ENCODE measurements at places on chromosomes 7 and 10.

DNA sequence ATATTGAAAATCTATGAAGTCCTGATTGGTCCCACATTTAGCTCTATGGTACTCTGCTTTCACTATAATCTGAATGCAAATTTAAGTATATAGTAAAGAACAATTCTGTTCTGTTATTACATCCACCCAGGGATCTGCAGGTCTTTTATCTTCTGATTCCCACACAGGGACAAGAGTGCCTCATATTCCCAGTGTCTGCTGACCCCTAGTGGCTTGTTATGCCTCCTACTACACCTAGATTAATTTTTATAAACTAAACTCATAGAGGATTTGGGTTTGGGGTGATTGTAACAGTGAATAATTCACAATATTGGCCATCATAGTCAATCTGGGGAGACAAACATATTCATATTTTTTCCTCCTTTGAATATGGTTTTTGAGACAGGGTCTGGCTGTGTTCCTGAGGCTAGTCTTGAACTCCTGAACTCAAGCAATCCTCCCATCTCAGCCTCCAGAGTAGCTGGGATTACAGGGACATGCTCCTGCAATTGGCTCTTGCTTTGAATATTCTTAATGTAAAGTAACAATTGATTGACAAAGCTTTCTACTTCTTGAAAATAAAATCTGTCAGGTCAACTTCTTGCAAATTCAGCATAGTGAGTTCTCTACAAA is 282.1 kb downstream of the KCND2 start:
- no peak for DNase-seq

DNA sequence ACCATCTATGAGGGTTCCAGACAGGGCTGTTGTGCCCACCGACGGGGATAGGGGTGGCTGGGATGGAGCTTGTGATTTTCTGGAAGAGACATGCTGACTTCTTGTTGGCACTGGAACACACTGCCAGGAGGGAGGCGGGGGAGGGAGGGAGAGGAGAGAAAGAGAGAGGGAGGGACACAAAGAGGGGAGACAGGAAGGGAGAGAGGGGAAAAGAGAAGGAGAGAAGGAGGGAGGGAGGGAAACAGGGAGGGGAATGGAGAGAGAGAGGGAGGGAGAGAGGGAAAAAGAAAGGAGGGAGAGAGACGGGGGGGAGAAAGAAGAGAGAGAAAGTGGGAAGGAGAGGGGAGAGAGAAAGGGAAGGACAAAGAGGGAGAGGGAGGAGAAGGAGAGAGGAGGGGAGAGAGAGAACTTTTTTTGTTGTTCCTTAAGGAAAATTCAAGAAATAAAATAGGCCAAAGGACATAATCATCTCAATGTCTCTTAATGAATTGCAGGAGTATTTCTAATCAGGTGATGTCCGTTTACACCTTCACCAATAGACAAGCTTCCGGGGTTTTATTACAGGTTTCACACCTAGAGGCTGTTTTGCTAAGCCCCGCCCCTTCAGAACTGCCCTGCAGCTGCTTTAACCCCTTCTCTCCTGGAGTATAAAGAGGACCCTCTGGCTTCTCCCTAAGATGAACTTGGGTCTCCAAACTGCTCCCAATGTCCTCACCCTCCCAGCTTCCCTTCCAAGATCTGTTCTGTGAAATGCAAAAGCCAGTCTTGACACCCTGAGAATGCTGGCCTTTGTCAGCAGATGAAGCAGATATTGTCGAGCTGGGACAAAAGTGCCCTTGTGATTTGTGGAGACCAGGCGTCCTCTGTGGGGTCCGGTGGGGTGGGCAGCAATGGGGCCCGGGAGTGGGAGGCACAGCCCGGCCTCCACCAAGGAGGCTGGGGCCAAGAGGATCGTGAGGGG is 82.0 kb upstream of the GTF2IRD1 start:
- DNase-seq, result no peak

DNA sequence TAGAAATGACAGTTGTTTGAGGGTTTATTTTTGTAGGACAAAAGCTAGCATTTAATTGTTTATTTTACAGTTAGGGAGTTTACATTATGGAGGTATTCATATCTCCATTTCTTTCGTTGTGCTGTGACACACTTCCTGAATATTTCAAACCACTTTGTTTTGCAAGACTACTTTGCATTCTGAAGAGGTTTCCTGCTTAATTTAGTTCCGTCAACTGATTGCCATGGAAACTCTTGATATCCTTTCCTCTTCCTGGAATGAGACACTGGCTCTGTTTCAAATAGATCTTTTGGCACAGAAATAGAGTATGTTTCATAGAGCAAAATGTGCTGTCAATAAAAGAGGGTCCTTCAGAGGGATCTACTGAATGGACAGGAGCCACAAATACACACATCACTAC is 159.5 kb upstream of the AGR3 start:
- DNase-seq, result no peak

DNA sequence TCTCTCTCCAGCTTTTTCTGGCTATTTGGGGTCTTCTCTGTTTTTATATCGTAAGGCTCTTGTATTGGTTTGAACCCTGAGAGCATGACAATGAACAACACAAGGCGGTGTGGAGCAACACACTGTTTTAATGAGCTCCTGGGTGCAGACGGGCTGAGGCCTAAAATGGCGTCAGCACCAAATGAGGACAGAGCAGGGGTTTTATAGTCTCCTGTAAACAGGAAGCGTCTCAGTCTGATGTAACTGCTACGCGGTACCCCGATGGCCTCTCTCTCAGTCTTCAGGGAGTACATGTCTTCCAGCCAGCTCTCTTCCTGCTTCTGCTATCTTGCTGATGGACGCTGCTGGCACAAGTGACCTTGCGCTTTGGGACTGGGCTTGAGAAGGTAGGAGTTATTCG is 95.9 kb upstream of the CCDC71L start:
- DNase-seq, result no peak

GRCh38 chr10:127550861-127551260 is 1.8 kb downstream of the NPS start:
- DNase-seq, result no peak

- no peak for DNase-seq
Observed at GRCh38 chr7:18788026-18788425, 292.5 kb downstream of the HDAC9 start.

GRCh38 chr10:1972406-1972805 is 235.1 kb upstream of the ADARB2 start:
- DNase-seq, result no peak

GRCh38 chr7:90736968-90737939 is 141.1 kb downstream of the CDK14 start:
- no peak for DNase-seq

- DNase-seq, result no peak
Observed at GRCh38 chr7:66847879-66848790, 72.9 kb upstream of the TMEM248 start.

DNA sequence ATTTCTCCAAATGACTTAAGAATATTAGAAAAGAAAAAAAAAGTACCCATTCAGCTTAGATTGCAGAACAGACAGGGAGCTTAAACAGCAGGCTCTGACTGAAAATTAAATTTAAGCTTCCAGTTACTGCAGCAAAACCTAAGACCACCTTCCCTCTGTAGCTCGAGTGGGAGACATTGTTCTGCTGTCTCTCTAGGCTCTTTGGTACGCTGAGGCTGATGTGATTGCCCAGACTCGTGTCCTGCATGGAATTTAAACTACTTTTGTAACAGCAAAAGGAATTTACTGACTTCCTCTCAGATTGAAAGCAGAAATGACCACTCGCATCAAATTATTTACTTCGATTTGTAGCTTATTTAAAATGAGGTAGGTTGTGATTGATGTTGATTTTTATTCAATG is 124.6 kb downstream of the LRRTM3 start:
- no peak for DNase-seq

- no peak for DNase-seq
Observed at GRCh38 chr7:155215576-155216325, 81.9 kb upstream of the INSIG1 start.

- DNase-seq, result no peak
Observed at GRCh38 chr7:28678431-28678965, 266.2 kb downstream of the CREB5 start.

DNA sequence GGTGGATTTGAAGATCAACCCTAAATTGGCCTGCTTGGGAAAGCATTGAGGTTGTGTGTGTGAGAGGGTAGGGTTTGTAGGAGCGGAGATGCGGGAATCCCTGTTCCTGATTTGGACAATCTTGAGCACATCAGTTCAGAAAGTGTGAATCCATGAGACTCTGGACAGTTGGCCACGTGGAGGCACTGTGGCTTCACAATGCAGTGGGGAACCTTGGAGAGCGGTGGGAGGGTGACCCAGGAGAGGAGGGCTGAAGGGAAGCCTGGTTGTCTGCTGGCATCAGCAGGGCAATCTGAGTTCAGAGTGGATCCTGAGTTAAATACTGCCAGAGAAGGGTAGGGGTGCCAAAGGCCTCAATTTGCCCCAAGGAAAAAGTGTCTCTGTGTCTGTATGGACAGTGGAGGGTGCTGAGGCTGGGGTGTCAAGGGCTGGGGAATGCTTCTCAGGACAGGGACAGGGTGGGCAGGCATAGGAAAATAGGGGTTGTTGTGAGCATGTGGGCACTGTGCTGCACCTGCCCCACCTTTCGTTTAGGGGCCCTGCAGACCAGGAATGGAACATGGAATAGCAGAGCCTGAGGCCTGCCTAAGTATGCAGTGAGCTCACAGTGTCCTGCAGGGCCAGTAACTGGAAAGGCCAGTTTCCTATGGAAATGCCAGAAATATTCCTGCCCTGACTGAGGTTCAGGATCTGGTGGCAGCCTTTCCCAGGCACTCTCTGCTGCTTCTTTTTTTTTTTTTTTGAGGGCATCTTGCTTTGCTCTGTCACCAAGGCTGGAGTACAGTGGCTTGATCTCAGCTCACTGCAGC is 162.9 kb upstream of the PRSS58 start:
- no peak for DNase-seq

GRCh38 chr10:99850021-99850766 is 67.8 kb downstream of the ABCC2 start:
- DNase-seq, result no peak

GRCh38 chr7:30231271-30231670 is 53.1 kb upstream of the ZNRF2 start:
- no peak for DNase-seq

DNA sequence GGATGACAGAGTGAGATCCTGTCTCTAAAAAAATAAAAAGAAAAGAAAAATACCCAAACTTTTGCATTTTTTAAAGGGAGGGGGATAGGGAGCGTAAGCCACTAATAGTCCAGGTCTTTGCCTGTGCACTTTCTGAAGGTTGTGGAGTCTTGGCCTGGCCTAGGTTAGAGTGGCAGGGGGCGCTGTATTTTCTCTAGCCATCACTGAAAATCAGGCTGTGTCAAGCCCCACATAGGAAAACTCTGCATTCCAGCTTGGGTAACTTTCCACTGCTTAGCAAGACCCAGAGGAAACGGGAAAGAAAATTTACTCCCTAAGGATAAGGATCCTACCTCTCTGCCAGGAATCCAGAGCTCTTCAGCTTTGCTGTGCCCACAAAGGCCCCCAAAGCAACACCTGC is 10.5 kb upstream of the PAX4 start:
- DNase-seq, result no peak

DNA sequence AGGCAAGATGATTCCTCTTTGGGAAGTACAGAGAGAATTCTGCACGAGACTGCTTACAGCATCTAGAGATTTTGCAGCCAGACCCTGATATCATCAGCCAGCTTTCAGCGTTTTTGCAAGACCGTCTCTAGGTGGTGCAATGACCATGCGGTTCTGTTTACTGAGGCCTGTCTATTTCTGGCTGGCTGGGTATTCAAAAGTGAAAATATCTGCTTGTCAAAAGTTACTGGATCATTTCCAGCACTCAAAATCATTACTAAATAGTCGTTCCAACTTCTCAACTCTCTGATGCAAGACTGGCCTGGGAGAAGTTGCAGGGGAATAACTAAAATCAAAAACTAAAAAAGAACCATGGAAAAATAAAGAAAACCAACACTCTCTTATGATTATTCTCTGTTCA is 240.1 kb downstream of the ELMO1 start:
- no peak for DNase-seq

- DNase-seq, result no peak
Observed at GRCh38 chr7:22668971-22669401, 58.0 kb upstream of the IL6 start.

GRCh38 chr7:27161721-27162560 is 3.4 kb downstream of the HOXA9 start:
- DNase-seq, result no peak

DNA sequence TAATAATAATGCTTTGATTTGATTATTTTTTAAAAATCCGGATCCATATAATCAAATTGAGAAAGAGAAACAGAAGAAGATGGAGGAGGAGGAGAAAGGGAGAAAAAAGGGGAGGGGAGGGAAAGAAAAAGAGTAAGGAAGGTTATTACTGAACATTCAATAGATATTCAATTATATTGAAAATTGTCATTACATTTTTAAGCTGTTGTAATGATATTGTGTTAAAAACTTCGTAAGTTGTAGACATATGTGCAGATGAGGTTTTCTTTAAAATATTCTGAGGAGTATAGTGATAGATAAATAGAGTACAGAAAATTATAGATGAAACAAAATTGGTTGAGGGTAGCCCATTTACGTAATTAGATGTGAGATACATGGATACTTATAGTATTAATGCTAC is 933.0 kb upstream of the PHF14 start:
- DNase-seq, result no peak

- DNase-seq, result no peak
Observed at GRCh38 chr10:116155191-116155590, 117.8 kb downstream of the GFRA1 start.

GRCh38 chr7:116027786-116028185 is 2.8 kb downstream of the TFEC start:
- no peak for DNase-seq

DNA sequence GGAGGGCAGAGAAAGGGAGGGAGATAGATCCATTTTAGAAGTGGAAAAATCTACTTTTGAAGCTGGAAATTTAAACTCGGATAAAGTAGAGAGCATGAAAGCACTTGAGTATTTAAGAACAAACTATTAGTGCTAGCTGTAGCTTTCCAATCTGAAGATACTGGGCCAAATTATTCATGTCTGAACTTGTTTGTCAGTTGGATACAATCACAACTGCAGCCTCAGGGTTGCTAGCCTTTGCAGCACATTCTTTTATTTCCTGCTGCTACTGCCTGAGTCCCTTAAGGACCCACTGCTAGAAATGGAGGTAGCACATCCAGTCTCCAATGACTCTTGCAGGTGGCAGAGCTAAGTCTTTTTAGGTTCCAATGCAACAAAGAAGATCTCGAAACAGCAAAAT is 8.3 kb upstream of the SLC25A13 start:
- DNase-seq, result no peak

DNA sequence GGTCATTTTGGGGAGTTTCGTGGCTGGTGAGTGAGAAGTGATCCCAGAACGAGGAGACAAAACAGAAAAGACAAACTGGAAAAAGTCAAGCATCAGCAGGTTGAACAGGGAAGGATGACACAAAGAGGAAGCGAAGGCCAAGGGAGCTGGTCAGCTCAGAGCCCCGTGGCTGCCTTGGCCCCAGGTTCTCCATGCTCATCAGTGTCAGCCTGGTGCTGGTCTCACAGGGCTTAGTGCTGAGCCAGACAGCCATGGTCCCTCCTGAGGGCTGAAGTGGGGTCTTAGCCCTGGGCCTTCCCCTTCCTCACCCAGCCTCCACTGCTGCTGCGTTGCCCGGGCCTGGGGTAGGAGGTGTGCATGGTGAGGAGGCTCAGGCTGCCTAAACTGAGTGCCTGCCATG is 183.6 kb downstream of the PFKFB3 start:
- no peak for DNase-seq

All from stimulated activated CD8-positive, alpha-beta memory T cell treated with anti-CD3 and anti-CD28 coated beads, Interleukin-4, amount 100 ng/mL, for 1 hour (primary cell).